ENCODE measurements at places on chromosomes 3 and 15.

DNA sequence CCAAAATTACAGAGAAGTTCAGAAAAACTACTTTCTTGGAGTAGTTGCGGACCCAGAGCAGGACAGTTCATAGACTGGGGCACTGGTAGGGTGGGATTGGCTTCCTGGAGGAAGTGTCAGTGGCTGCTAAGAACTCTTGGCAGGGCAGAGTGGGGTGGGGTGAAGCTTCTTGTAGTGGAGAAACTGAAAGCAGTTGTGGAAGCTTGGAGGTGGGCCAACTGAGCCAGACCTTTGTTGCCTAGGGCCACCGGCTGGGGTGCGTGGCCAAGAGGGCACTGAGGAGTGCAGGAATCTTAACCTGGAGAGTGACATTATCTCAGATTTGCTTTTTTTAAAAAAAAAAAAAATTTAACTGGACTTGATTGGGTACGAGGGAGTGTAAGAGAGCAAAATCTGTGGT lies 3.1 kb downstream of the KAT2B start:
- DNase-seq = peak; percentile 19

GRCh38 chr15:89625716-89626115 lies 29.6 kb downstream of the KIF7 start:
- no peak for DNase-seq

DNA sequence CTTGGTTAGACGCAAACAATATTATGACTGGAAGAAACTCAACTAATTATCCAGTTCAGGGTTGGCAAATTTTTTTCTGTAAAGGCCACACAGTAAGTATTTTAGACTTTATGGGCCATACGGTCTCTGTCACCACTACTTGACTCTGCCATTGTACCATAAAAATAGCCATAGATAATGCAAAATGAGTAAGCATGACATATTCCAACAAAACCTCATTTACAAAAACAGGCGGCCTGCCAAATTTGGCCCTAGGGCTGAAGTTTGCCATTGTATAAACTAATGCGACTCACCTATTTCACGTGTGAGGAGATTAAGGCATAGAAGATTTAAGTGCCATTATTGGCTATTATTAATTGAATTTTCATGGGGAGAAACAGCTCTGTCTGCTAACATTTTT lies 116.8 kb upstream of the CNTN6 start:
- no peak for DNase-seq

DNA sequence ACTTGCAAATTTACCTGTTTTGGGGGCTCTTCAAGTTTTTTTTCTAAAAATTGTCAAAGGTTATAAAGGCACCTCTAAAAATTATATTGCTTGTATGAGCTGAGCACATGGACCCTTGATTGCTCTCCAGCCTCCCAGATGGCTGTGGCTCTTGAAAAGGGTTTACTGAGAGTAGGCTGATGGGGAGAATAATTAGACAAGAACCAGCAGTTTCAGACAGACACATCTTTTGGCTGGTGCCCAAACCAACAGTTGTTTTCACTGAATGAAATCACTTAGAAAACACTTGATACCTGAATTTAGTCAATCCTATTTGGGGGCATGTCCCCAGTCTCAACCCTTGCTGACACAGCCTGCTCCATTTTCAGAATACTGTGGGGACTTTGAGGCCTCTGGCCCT lies 217.6 kb downstream of the KBTBD8 start:
- no peak for DNase-seq

DNA sequence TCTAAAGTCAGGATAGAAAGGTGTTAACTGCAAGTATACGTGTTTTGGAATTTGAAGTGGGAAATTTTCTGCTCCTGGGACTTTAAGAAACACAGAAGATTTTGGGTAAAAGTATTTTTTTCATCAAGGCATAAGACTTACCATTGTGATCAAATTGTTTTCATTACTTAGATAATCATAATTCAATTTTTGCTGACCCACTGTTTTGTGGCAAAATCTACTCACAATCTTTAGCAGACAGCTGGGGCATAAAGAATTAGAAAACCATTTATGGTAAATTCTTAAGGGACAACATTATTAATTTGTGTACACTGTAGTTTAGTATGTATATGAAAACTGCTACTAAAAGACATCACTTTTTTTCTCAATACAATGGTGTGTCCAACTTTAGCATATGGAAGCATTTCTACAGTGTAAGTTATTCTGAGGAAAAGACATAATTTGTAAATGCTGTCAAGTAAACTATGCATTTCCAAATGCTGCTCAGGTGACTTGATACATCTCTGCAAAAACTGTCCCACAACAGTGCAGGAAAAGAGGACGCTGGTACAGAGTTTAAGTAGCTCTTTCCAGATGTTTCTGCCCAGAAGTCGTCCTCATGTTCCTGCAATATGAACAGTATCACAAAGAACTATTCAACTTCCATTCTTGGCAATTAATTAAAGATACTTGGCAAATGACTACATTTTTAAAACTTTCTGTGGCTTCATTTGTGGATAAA lies 52.3 kb downstream of the THSD4 start:
- no peak for DNase-seq

- no peak for DNase-seq
Measured at GRCh38 chr3:59433546-59433945, 383.7 kb upstream of the CFAP20DC start.

- no peak for DNase-seq
Measured at GRCh38 chr3:18222686-18223085, 202.5 kb downstream of the SATB1 start.

- no peak for DNase-seq
Measured at GRCh38 chr15:42155546-42156242, 742 bp downstream of the PLA2G4F start.

- no peak for DNase-seq
Measured at GRCh38 chr3:5301651-5302297, 114.3 kb downstream of the EDEM1 start.

DNA sequence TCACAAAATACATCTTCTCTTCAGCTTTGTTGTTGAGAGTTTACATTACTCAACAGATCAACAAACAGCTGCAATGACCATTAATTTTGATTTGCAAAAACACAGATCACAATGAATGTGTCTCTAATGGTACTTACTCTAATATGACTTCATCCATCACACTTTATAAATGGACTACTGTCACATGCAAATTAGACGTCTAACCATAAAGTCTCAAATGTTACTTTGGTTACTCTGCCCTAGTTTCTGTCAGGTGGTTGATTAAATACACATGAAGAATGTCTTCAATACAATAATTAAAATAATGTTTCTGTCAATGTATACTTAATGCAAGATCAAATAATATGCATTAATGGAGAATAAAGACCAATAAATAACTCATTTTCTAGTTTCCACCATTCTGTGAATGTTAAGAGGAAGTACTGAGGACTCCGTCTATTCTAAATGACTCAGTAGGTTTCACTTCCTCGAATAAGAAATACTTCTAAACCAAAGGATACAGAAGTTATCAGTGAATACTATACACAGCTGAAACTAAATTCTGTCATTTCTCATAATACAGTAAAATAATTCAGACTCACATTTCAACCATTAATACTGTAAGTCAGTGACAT lies 145.8 kb downstream of the CBLB start:
- no peak for DNase-seq

DNA sequence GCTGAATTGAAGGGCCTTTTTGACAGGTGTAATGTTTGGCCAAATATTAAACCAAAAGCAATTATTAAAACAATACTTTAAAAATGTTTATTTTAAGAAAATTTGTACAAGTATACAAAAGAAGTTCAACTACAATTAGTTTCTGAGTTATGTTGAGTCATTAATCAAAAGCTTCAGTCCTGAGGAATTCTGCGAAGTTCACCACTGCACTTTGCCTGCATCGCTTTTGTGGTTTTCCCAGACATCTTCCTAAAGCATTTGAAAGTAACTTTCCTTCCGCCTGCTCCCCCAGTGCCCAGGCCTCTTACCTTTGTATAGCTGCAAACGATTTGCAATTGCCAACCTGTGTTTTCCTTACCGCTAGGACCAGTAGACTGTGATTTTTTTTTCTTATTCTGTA lies 69.5 kb downstream of the KCNAB1 start:
- peak; percentile 90 for DNase-seq

DNA sequence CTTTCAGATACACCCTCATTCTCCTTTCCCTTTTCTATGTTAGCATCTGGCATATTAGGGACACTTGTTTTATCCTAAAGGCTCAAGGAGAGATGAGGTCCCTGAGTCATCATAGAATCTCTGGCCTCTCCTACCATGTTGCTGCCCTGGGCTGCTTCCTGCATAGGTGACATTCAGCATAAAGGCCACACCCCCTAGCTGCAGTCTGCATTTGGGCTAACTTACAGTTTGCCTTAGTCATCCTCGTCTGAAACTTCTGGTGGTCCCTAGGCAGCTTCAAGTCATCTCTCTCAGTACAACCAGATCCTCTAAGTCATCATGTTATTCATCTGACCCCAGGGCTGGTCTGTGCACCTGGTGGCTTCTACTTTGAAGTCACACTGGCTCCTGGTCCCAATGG lies 982.7 kb upstream of the NR2F2 start:
- DNase-seq = no peak

- DNase-seq = peak; percentile 69
Measured at GRCh38 chr3:118057086-118057485, 977.6 kb downstream of the IGSF11 start.

DNA sequence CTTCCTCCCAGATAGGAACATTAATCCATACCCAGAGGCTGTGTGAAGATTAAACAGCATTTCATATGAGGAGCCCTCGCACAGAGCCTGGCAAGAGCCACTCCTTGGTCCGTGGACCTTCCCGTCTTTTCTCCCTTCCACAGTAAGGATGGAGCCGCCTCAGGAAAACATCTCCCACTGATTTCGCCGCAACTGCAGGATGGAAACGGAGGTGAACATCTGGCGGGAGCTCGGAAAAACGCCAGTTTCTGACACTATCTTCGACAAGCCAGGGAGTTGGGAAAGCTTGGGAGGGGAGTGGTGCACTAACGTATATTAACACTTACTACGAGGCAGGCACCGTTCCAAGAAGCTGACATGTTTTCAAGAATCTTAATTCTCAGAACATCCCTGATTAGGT lies 157.9 kb downstream of the XXYLT1 start:
- no peak for DNase-seq

- DNase-seq = no peak
Measured at GRCh38 chr15:38611228-38611627, 46.6 kb upstream of the RASGRP1 start.

DNA sequence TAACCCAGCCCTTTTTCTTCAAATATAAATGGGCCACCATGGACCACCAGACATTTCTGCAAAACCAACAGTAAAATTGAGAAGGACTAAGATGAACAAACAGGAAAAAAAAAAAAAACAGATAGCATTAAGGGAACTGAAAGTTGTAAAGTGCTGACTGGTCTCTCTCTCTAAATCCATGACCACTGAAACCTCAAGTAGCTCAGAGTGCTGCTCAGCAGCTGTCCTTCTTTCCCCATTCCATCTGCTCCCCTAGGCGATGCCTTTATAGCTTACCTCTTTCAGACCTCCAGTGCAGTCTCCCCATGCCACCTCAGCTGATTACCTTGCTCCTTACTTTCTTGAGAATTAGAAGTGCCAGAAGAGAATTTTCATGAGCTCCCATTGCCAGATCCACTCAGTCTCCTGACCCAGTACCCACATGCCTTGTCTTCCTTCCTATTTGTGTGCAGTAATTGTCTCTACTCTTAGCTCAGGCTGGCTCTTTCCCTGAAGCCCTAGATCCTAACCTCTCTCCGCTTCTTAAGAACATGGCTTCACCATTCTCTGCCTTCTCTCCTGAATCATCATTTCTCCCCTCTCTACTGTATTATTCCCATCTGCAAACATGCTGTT lies 23.9 kb upstream of the XIRP1 start:
- DNase-seq = no peak

DNA sequence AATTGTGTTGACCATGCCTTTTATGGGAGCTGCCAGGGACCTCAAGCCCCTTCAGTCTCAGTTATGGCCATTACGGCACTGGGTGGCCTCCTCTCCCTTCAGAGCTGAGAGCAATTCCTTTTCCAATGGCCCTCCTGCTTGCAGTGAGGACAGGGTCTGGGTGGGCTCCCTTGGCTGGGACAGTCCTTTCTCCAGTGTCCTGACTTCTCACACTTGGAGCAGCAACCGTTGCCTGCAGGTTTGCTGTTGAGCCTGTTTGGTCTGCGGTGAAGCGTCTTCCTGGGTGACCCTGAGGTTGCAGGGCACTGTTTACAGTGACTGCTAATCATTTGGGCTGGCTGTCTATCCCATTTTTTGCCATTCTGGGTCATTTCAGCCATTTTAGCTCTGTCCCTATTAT lies 3.5 kb upstream of the CCDC80 start:
- DNase-seq = no peak

GRCh38 chr3:10145685-10146084 lies 4.1 kb downstream of the VHL start:
- no peak for DNase-seq

GRCh38 chr3:47984075-47984728 lies 32.0 kb downstream of the MAP4 start:
- DNase-seq = peak; percentile 84

DNA sequence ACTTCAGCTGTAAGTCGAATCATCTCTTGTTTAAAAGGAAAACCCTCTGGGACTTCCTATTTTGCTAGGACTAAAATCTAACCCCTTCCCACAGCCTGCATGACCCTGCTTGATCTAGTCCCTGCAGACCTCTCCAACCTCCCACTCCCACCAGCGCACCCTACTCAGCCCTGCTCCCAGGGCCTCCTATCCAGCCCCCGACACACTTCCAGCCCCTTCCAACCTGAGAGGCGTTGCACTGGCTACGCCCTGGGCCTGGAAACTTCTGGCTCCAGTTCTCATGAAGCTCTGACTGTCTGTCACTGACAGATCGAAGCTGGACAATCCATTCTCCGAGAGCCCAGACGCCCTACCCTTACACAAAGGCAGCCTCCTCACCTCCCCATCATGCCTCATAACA lies 21.8 kb downstream of the NTRK3 start:
- DNase-seq = no peak

DNA sequence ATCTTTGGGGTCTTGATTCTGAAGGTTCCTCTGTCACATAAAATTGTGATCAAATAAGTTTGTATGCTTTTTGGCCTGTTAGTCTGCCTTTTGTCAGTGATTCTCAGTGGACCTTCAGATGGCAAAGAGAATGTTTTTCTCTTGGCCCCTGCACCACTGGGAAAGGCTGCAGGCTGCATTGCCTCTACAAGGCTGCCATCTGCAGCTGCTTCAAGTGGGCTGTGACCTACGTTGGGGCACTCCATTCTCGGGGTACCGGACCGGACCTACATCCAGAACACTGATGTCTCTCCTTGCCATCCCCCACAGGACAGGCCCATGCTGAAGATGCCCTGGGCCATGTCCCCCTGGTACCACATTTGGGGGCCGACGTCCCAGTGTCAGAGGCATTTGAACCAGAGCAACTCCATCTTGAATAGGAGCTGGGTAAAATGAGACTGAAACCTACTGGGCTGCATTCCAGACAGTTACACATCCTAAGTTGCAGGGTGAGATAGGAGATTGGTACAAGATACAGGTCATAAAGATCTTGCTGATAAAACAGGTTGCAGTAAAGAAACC lies 37.5 kb upstream of the MFGE8 start:
- DNase-seq = no peak

All from fibroblast of lung (primary cell).